Omental fat pad (tissue), 4 donors: ENCODE measurements at places on chromosomes 1 and 21. TPM values are rescaled to one million over a fixed set of nuclear protein-coding genes. Genes with fewer than 3 reads are reported as not detected.

GRCh38 chr1:231867607-231868006 lies 241.0 kb downstream of the DISC1 start:
- no peak for DNase-seq

DNA sequence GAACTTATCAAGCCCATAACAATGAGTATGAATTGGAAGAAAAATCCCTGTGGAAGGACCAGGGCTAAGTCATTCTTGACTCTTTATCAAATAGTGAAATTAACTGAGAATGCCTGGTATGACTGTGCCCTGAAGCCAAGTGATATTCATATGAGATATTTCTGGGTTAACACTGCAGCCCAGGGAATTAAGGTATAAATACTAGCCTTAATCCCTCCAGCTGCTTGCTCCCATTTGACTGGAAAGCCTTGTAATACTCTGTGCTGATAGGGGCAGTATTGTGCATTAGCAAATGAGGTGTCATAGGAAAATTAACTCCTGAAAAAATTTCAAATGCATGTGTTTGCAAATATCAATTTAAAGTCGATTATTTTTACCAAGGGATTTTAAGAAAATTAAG lies 568.8 kb downstream of the LMO4 start:
- DNase-seq = no peak

- no peak for DNase-seq
Observed at GRCh38 chr21:38864964-38865363, 59.2 kb downstream of the ETS2 start.

- no peak for DNase-seq
Observed at GRCh38 chr1:2451741-2452140, 24.3 kb upstream of the PLCH2 start.

GRCh38 chr21:43961382-43961909 lies 50.7 kb upstream of the TRAPPC10 start:
- DNase-seq = no peak

DNA sequence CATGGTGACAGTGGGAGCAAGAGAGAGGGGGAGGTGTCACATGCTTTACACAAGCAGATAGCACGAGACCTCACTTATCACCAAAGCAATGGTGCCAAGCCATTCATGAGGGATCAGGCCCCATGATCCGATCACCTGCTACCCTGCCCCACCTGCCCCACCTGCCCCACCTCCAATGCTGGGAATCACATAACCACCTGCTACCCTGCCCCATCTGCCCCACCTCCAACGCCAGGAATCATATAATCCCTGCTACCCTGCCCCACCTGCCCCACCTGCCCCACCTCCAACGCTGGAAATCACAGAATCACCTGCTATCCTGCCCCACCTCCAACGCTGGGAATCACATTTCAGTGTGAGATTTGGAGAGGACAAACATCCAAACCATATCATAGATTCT lies 10.6 kb upstream of the AIRE start:
- no peak for DNase-seq

GRCh38 chr1:43039228-43040055 lies 80.8 kb upstream of the SLC2A1 start:
- no peak for DNase-seq

GRCh38 chr1:15154480-15155036 lies 1.0 kb downstream of the TMEM51 start:
- no peak for DNase-seq

DNA sequence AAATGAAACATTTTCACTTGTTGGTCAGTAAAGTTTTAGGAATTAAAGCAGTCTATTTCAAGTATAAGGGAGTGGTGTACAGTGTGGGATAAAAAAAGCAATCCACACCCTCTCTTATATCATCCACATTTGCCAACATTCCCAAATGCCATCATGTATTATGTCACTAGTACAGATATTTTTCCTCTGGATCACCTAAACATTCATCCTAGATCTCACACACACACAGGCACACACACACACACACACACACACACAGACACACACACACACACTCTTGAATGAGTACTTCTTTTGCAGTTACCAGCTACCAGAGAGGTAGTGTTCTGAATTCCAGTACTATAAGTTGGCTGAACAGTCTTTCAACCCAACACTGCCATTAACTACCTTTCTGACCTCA lies 1369.1 kb upstream of the ADGRL4 start:
- DNase-seq = no peak

GRCh38 chr1:240000634-240001033 lies 91.0 kb upstream of the FMN2 start:
- DNase-seq = no peak

DNA sequence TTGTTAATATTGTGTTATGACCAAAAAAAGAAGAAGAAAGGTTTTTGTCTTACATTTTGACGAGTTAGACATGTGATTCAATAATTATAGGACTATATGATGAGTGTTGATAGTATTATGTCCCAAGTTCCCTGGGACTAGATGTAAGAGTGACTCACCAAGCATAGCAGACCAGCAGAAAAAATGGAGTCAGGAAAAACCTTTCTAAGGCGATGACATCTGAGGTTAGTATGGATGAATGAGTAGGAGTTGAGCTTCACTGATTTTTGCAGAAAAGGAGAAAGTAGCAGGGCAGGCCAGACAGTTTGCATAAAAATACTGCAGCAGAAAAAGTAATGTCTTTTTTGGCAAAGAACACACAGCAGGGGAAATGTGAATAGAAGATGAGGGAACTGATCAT lies 1041.3 kb upstream of the ADGRL4 start:
- no peak for DNase-seq

GRCh38 chr21:42669041-42669440 lies 15.6 kb downstream of the PDE9A start:
- DNase-seq = no peak

- DNase-seq = no peak
Observed at GRCh38 chr1:76289692-76290091, 215.1 kb downstream of the ST6GALNAC3 start.

Gene PCP4L1
- not detected for total RNA-seq

Gene IRF6
- total RNA-seq = 0.44 TPM

Gene SYT11
- total RNA-seq = 4.2 TPM

Gene ETNK2
- 11.8 TPM for total RNA-seq

Gene SESN2
- 20.4 TPM for total RNA-seq

Gene S100A8
- total RNA-seq = 56.2 TPM

Gene MTFR1L
- total RNA-seq = 62.1 TPM

Gene IBA57
- total RNA-seq = 7.6 TPM

Gene IFNLR1
- total RNA-seq = 1.8 TPM

Gene PGLYRP4
- total RNA-seq = not detected

Gene GSTM5
- total RNA-seq = 6.6 TPM
